ENCODE measurements at places on chromosomes 4 and X.

- DNase-seq: no peak
Observed at GRCh38 chrX:56219700-56220099, 12.5 kb upstream of the KLF8 start.

- DNase-seq: no peak
Observed at GRCh38 chr4:174183259-174183658, 100.2 kb downstream of the FBXO8 start.

GRCh38 chr4:147638942-147639341 lies 21.7 kb downstream of the TMEM184C start:
- DNase-seq: no peak

DNA sequence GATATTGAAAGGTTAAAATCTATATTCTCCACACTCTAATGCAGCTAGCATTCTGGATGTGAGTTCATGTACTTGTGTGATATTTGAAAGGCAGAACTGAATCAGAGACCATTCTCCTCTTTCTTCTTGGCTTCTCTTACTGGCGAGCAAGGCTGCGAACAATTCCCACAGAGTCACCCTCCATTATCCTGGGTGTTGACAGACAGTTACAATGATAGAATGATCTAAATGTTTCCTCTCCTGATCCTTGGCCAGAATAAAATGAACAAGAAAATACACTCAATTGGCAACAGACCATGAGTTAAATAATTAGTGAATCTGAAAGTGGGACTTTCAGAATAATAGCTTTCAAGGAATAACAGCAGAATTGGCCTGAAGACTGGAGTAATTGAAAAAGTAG lies 342.8 kb downstream of the RAPGEF2 start:
- no peak for DNase-seq

GRCh38 chrX:53312946-53313727 lies 31.8 kb upstream of the IQSEC2 start:
- DNase-seq: peak; percentile 13

DNA sequence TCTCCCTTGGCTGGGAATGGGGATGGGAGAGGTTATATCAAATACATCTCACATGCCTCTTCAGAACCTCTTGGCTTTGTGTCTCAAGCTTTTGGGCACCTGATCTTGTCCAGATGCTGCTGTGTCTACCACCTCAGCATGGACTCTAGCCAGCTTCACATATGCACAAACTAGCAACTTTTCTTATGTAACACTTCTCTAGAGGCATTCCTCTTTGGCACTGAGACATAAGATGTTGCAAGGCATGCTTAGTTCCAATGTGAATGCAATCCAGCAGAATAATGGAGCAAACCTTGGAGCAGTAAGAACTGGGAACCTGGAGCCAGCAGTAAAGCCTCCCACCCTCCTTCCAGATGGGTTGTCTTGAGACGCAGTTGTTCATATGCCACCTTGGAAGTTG lies 113.4 kb upstream of the TMEM47 start:
- no peak for DNase-seq

DNA sequence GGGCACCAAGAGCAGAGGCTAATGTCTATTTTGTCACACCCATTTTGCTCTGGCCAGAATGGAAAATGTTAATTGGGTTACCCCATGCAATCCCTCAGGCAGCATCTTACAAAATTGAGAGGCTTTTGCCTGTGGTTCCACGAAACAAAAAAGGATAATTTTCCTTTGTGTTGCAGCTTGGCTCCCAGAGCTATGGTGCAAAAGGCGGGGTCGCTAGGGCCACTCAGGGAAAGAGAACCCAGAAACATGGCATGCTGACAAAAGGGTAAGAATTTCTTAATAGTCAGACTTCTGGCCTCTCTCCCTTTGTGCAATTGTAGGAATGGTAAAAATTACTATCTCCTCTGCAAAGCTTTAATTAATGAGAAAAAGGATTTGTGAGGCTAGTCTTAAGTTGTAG lies 119.6 kb upstream of the BANK1 start:
- no peak for DNase-seq

GRCh38 chr4:10105920-10106319 lies 10.7 kb downstream of the WDR1 start:
- no peak for DNase-seq

DNA sequence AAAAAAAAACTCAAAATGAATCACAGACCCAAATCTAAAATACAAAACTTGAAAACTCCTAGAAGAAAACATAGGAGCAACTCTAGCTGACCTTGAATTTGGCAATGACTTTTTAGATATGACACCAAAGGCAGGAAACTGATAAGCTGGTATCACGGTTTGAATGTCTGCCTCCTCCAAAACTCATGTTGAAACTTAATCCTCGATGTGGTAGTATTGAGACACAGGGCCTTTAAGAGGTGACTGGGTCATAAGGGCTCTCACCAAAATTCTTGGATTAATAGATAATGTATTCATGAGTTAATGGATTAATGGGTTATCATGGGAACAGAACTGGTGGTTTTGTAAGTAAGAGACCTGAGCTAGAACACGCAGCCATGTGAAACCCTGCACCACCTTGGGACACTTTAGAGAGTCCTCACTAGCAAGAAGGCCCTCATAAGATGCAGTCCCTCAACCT lies 40.5 kb downstream of the FRYL start:
- no peak for DNase-seq

- no peak for DNase-seq
Observed at GRCh38 chrX:119690921-119691716, 1.8 kb downstream of the SEPTIN6 start.

DNA sequence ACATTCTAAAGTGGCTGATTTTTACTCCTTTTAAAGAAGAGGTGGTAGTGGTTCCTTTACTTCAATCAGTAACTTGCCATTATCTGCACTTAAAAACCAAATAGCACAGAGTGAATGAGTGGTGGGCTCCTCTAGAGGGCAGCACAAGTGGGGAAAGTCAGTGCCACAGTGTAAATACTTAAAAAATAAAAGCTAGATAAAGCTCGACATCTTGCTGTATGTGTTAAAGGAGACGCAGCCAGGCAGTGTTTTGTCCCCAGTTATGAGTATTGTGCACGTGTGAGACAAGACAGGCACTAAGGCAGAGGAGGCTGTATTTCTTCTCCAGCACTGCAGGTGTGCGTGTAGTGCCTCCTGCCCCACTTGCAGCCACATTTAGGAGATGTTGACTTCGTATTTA lies 24.6 kb downstream of the NAP1L5 start:
- DNase-seq: no peak

DNA sequence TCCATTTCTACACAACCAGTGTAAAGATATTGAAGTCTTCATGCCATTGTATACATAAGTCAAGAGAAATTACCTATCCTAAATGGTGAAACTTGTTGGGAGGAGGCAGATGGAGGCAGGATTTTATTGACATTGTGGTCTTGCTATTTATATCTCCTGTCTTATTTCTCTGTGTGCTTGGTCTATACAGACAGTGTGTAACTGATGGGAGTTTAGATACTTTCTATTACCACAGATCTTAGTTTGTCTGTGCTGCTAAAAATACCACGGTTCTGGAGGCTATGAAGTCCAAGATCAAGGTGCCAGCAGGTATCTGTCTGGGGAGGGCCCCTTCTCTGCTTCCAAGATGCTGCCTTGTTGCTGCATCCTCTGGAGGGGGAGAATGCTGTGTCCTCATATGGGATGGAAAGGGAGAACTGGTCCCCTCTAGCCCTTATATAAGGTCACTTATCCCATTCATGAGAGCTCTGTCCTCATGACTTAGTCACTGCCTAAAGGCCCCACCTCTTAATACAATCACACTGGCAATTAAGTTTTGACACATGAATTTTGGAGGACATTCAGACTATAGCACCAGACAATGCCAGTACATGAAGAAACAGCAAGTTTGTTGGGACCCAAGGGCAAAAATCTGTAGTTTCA lies 62.4 kb downstream of the SYNPO2 start:
- no peak for DNase-seq

DNA sequence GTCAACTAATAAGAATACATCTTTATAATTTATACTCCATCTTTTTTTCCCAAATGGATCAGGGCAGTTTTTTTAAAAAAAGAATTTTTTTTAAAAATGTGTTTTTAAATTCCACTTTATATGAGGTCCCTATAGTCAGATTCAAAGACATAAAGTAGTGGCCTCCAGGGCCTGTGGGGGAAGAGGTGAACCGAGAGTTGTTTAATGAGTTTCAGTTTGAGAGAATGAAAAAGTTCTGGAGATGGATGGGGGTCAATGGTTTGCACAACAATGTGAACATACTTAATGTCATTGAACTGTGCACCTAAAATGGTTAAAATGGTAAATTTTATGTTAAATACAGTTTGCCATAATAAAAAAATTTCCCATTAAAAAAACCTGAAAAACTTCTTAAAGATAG lies 53.8 kb downstream of the ZNF827 start:
- DNase-seq: no peak

GRCh38 chr4:87075876-87076275 lies 141.1 kb downstream of the AFF1 start:
- DNase-seq: no peak

- DNase-seq: no peak
Observed at GRCh38 chr4:56245547-56246232, 141.6 kb downstream of the AASDH start.

DNA sequence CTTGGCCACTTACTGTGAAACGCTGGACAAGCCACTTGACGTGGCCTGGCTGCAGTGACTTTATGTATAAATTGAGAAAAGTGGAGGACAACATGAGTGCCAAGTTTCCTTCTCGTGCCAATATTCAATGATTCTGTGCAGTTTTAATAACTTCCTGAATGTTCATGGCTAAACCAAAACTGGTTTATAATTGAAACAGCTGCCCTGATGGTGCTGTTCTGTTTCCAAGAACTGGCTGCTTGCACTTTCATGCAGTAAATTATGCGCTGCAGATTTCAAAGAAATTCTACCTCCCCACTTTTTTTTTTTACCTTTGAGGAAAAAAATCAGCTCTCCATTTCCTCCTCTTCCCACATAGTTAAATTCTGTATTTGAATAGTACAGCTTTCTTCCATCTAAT lies 205.2 kb upstream of the CASK start:
- no peak for DNase-seq

GRCh38 chr4:22842360-22843018 lies 149.8 kb downstream of the GBA3 start:
- DNase-seq: peak; percentile 82

DNA sequence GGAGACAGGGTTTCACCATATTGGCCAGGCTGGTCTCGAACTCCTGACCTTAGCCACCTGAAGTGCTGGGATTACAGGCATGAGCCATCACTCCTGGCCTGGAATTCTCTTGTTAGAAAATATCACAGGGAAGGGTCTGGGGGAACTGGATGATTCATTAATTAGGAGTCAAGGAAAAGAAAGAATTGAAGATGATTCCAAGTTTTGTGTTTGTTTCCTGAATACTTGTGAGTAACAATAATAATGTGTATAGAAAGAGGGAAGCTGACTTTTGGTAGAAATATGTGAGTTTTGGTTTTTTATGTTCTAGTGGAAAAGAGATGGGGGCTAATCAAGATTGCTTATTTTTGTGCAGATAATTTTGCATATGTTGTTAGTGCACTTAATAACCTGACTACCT lies 77.3 kb upstream of the CLNK start:
- DNase-seq: no peak

DNA sequence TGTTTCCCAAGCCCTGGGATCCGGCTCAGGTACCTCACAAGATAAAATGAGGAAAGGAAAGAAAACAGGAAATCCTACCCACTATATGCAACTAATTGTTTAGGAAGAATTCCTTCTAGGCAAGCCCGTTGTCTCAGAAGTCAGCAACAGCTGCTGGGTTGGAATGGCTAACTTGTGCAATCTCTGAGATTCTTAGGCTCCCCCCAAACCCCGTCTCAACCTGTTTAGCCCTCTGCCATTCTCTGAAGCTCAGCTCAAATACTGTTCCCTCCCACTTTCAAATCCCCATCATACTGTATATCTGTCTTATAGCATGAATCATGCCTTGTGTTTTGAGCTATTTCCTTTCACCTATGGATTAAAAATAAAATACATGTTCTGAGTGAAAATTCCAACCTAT lies 28.9 kb downstream of the STARD8 start:
- no peak for DNase-seq

GRCh38 chrX:125108921-125109320 lies 210.8 kb upstream of the TEX13C start:
- DNase-seq: no peak

DNA sequence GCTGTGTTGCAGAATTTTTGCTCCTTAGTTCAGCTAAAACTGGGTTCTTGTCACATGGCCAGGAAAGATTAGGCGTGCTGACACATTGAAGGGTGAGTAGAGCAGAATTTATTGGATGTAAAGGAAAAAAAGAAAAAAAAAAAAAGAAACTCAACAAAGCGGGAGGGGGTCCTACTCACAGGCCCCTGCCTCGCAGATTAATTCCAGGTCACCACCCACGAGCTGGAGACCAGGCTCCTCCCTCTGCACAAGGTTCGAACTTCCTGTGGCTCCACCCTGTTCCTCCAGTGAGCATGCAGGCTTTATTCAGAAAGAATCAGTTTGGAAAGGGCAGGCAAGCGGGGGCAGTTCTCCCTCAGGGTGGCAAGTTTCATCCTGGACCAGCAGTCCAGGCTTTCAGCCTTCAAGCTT lies 17.1 kb downstream of the MGST2 start:
- no peak for DNase-seq

GRCh38 chr4:162640152-162640551 lies 476.4 kb upstream of the FSTL5 start:
- DNase-seq: no peak

GRCh38 chr4:184400375-184400870 lies 73.9 kb downstream of the IRF2 start:
- DNase-seq: no peak

GRCh38 chr4:26372525-26373172 lies 51.8 kb downstream of the RBPJ start:
- no peak for DNase-seq

All from NCI-H1930 (cell line).